PC-9 (cell line): ENCODE measurements at places on chromosomes 2 and 18. TPM values are rescaled to one million over a fixed set of nuclear protein-coding genes. Genes with fewer than 3 reads are reported as not detected.

DNA sequence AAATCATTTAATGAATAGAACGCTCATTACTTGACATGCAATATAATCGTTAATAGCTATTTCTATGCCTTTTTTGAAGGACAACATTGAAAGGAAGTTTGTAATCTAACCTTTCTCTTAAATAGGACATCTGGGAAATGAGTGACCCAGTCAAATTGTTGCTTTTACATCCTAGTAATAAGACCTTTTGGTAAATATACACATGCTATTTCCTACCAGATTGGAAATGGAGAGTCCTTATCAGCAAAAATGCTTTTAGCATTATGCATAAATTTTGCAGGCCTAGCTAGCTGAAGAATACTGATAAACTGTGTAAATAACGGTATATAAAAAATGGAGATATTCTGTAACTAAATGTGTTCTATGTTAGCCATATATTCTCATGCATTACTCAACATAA, 567.3 kb upstream of the DSEL start:
- H3K4me3 ChIP-seq: no peak overlapping the region
- H3K36me3 ChIP-seq: no peaks in the 10 kb centered on the region
- H3K4me1 ChIP-seq: no peaks in the 10 kb centered on the region
- DNase-seq: no peak

DNA sequence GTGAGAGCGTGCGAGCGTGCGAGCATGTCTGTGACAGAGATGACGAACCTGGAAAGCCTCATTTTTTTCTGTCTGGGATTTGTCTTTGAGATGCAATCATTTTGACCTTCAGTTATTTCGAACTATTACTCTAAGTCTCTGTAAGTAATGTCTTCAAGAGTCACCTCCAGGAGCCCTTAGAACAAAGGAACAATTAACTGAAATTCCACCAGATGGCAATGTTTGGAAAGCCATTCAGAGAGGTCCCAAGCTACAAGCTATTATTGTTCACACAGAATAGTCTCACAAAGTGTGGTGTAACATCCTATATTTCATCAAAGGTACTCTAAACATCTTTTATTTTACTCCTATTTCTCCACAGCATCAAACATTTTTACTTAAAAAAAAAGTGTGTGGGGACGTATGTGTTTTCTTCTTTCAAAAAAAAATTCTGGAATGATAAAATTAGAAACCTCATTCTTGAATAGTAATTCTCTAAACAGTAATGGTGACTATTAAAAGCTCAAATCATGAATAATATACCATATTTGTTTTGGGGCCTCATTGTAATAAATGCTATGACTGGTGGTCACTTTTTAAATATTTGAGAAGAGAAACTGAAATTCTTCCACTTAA, 35.1 kb upstream of the MAPRE2 start:
- H3K27ac ChIP-seq: no peak overlapping the region
- H3K4me1 ChIP-seq: no peaks in the 10 kb centered on the region
- no peak overlapping the region for H3K4me3 ChIP-seq
- H3K36me3 ChIP-seq: no peaks in the 10 kb centered on the region
- H3K27me3 ChIP-seq: no peaks in the 10 kb centered on the region
- peak; percentile 32 for DNase-seq

GRCh38 chr2:201785135-201785534, 4.4 kb upstream of the ALS2 start:
- H3K4me3 ChIP-seq: no peak overlapping the region
- H3K27me3 ChIP-seq: no peaks in the 10 kb centered on the region
- H3K36me3 ChIP-seq: no peaks in the 10 kb centered on the region
- H3K27ac ChIP-seq: no peak overlapping the region
- no peak for DNase-seq

- no peak for DNase-seq
- H3K27me3 ChIP-seq: peaks cover 26% of the 10 kb centered on the region
- no peak overlapping the region for H3K27ac ChIP-seq
- no peaks in the 10 kb centered on the region for H3K36me3 ChIP-seq
- no peak overlapping the region for H3K4me3 ChIP-seq
- H3K4me1 ChIP-seq: no peaks in the 10 kb centered on the region
Observed at GRCh38 chr2:120771781-120772208, 36.1 kb downstream of the GLI2 start.

- no peak overlapping the region for H3K27ac ChIP-seq
- H3K27me3 ChIP-seq: no peaks in the 10 kb centered on the region
- H3K36me3 ChIP-seq: 0 out of 2 replicates have a peak, but pooled peaks cover 5% of the 10 kb centered on the region
Observed at GRCh38 chr2:27958711-27959378, 68.3 kb downstream of the BABAM2 start.

DNA sequence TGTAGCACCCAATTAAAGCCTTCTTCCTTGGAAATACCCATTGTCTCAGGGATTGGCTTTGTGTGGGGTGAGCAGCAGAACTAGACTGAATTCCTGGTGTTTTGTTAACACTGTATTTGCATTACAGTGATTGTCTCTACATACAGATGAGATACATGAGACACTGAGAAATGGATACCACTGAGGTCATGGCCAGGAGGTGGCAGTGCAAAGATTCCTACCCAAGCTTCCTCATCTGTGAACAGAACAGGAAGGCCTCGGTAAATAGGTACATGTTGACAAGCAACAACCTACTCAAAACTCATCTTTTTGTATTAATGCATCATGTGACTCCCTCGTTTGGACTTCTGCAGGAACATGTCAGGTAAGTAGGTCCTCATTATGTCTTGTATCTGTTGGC, 445.8 kb upstream of the RGPD4 start:
- no peak for DNase-seq
- no peaks in the 10 kb centered on the region for H3K36me3 ChIP-seq
- no peak overlapping the region for H3K27ac ChIP-seq
- H3K4me1 ChIP-seq: no peaks in the 10 kb centered on the region

DNA sequence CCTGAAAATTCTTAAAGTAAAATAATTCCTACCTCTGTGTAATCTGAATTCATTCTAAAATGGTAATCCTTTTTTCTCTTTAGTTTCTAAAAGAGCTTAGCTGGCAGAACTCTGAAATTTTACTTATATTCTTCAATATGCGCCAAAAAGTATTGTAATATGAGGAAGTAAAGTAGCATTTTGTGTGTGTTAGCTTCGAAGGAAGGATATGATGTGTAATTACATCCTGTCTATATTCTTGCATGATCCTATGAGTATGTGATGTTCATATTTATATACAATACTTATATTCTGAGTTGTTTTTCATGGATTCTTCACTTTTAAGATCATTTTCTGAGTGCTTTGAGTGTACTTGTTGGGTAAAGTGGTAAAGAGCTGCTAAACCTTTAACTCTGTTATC, 402.9 kb upstream of the PKDCC start:
- no peak for DNase-seq
- H3K4me3 ChIP-seq: no peak overlapping the region
- H3K4me1 ChIP-seq: no peaks in the 10 kb centered on the region
- no peak overlapping the region for H3K27ac ChIP-seq

DNA sequence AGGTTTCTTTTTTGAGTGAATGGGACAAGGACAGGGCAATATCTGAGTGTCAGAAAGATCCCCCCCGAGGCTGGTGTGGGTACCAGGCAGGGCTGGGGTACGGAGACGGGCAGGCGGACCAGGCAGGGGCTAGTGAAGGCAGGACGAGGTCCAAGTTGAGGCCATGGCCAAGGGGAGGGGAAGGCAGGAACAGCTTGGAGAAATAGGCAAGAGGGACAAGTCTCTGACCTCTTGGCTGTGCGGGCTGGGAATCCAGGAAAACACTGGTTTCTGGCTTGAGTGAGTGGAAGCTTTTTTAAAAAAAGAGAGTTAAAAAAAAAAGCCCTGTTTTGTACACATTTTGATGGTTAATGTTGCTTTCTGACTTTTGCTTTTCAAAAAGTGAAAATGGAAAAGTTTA, 30.3 kb downstream of the ASAP2 start:
- H3K36me3 ChIP-seq: peaks cover 25% of the 10 kb centered on the region
- no peaks in the 10 kb centered on the region for H3K27me3 ChIP-seq
- DNase-seq: no peak
- peak overlapping the region; percentile 59 for H3K4me3 ChIP-seq
- H3K4me1 ChIP-seq: peaks cover 82% of the 10 kb centered on the region
- H3K27ac ChIP-seq: peak overlapping the region; percentile 98

DNA sequence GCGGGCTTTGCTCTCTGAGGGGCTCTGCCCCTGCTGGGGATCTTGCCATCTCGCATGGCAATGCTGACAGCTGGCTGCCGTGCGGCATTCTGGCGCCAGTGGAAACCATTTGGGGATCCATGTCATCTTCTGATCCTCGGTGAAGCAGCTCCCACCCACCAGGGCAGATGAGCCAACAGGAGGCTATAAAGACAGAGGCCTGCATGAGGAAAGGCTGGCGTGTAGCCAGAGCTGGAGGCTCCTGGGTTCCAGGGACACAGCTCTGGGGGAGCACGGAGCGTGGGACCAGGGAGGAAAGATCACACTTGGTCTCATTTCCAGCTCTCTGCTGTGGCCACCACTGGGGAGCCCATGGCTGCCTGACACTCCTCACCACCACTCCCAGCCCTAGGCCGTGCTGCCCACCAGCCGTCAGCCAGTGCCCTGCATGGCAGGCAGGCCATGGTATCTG, 145.8 kb downstream of the ZFP36L2 start:
- H3K27me3 ChIP-seq: no peaks in the 10 kb centered on the region
- 0 out of 2 replicates have a peak, but pooled peaks cover 4% of the 10 kb centered on the region for H3K36me3 ChIP-seq
- H3K27ac ChIP-seq: no peak overlapping the region

DNA sequence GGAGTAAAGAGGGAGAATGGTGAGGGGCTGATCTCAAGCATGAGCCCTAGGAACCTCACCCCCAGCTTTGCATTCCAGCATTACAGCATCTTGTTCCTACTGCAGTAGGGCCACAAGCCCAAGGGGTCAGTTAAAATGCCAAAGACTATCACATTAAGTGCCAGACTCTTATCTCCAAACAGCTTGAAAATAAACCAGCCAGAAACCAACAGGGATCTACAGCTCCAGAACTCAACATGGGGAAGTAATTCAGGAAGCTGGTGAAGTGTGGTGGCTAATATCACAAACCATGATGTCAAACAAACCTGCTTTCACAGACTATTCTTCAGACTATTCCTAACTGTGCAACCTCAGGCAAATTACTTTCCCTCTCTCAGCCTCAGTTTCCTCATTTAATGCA, 278.3 kb downstream of the TNS1 start:
- no peaks in the 10 kb centered on the region for H3K4me1 ChIP-seq
- no peak overlapping the region for H3K27ac ChIP-seq
- DNase-seq: no peak
- H3K36me3 ChIP-seq: no peaks in the 10 kb centered on the region
- no peak overlapping the region for H3K4me3 ChIP-seq
- no peaks in the 10 kb centered on the region for H3K27me3 ChIP-seq

GRCh38 chr2:11099122-11100065, 55.9 kb upstream of the SLC66A3 start:
- no peaks in the 10 kb centered on the region for H3K27me3 ChIP-seq
- no peaks in the 10 kb centered on the region for H3K36me3 ChIP-seq
- no peak overlapping the region for H3K4me3 ChIP-seq
- peaks cover 15% of the 10 kb centered on the region for H3K4me1 ChIP-seq

GRCh38 chr2:28613186-28613585, 117.3 kb downstream of the PLB1 start:
- peak overlapping the region; percentile 96 for H3K27ac ChIP-seq
- peak; percentile 89 for DNase-seq

- no peak for DNase-seq
- H3K36me3 ChIP-seq: no peaks in the 10 kb centered on the region
- H3K4me1 ChIP-seq: no peaks in the 10 kb centered on the region
- peaks cover 98% of the 10 kb centered on the region for H3K27me3 ChIP-seq
- H3K27ac ChIP-seq: no peak overlapping the region
Observed at GRCh38 chr2:8456151-8457091, 225.4 kb upstream of the ID2 start.

DNA sequence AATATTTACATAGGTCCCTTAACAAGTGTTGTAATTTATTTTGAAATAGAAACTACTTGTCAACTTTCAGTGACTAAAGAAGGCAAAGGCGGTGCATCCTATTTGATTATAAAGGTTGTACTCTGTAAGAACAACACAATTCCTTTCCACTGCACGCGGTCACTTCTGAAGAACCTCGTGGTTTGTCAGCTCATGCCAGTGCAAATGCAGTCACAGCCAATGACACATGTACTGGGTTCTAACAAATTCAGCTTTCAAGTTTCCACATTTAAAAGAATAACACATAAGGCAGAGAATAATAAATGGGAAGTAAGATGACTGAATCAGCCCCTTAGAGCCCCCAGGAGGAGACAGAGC, 39.7 kb downstream of the CYB5A start:
- peak overlapping the region; percentile 89 for H3K27ac ChIP-seq
- no peak overlapping the region for H3K4me3 ChIP-seq
- peaks cover 28% of the 10 kb centered on the region for H3K36me3 ChIP-seq
- peak; percentile 47 for DNase-seq

GRCh38 chr2:181483211-181483610, 26.0 kb downstream of the ITGA4 start:
- no peaks in the 10 kb centered on the region for H3K27me3 ChIP-seq

- no peak overlapping the region for H3K27ac ChIP-seq
- H3K4me3 ChIP-seq: no peak overlapping the region
- H3K27me3 ChIP-seq: no peaks in the 10 kb centered on the region
- H3K4me1 ChIP-seq: no peaks in the 10 kb centered on the region
- no peaks in the 10 kb centered on the region for H3K36me3 ChIP-seq
Observed at GRCh38 chr18:31723990-31724711, 36.5 kb downstream of the SLC25A52 start.

DNA sequence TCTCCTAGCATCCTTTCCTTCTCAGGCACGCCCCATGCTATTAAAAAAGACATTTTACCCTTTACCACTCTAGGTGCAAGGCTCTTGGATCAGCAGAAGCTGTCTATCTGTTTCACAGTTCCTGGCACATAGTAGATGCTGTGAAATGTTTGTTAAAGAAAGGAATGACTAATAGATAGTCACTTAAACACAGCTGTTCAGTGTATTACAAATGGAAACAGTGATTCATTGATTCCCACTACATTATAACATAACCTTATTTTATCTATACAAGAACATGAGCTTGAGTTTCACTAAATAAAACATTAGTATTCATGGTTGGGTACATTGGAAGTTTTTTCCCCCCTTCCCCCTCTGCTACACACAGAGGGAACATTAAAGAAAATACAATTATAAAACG, 142.1 kb downstream of the ASXL3 start:
- H3K36me3 ChIP-seq: no peaks in the 10 kb centered on the region
- DNase-seq: no peak
- no peak overlapping the region for H3K4me3 ChIP-seq
- H3K27ac ChIP-seq: no peak overlapping the region
- no peaks in the 10 kb centered on the region for H3K27me3 ChIP-seq

GRCh38 chr2:156581280-156581679, 145.1 kb downstream of the GPD2 start:
- no peaks in the 10 kb centered on the region for H3K27me3 ChIP-seq
- H3K4me1 ChIP-seq: no peaks in the 10 kb centered on the region
- H3K27ac ChIP-seq: no peak overlapping the region
- no peak for DNase-seq

GRCh38 chr18:79588636-79589481, 90.7 kb upstream of the CTDP1 start:
- H3K4me1 ChIP-seq: no peaks in the 10 kb centered on the region
- no peak for DNase-seq
- H3K27ac ChIP-seq: no peak overlapping the region
- H3K4me3 ChIP-seq: no peak overlapping the region
- peaks cover 80% of the 10 kb centered on the region for H3K27me3 ChIP-seq
- H3K36me3 ChIP-seq: no peaks in the 10 kb centered on the region

GRCh38 chr2:83587309-83587708, 871.8 kb downstream of the SUCLG1 start:
- H3K4me3 ChIP-seq: no peak overlapping the region
- no peak overlapping the region for H3K27ac ChIP-seq
- no peaks in the 10 kb centered on the region for H3K36me3 ChIP-seq
- H3K4me1 ChIP-seq: no peaks in the 10 kb centered on the region

Gene COL4A3
- 2.2 and 3.5 TPM in 2 replicates for total RNA-seq

Gene ZSWIM2
- total RNA-seq: not detected in 2 replicates

Gene LTBP1
- 10.3 and 10.4 TPM in 2 replicates for total RNA-seq

Gene NT5C1B
- not detected in 2 replicates for total RNA-seq

Gene ACVR1
- total RNA-seq: 8.6 and 8.9 TPM in 2 replicates

Gene MBP
- 37.9 and 44.4 TPM in 2 replicates for total RNA-seq

Gene TACR1
- total RNA-seq: not detected in 2 replicates

Gene DSC2
- total RNA-seq: 13.9 and 16.5 TPM in 2 replicates

Gene BCL2
- 2.0 TPM in 2 replicates for total RNA-seq

Gene C2orf15
- total RNA-seq: 16.9 and 18.0 TPM in 2 replicates

Gene TBR1
- not detected in 2 replicates for total RNA-seq
